ENCODE measurements at places on chromosomes 7 and 10. TPM values are rescaled to one million over a fixed set of nuclear protein-coding genes. Genes with fewer than 3 reads are reported as not detected.
A peak's percentile ranks its signal among the peaks of the same experiment; 100 is the strongest.

GRCh38 chr10:110474826-110475225 is 22.9 kb upstream of the DUSP5 start:
- no peak for DNase-seq

DNA sequence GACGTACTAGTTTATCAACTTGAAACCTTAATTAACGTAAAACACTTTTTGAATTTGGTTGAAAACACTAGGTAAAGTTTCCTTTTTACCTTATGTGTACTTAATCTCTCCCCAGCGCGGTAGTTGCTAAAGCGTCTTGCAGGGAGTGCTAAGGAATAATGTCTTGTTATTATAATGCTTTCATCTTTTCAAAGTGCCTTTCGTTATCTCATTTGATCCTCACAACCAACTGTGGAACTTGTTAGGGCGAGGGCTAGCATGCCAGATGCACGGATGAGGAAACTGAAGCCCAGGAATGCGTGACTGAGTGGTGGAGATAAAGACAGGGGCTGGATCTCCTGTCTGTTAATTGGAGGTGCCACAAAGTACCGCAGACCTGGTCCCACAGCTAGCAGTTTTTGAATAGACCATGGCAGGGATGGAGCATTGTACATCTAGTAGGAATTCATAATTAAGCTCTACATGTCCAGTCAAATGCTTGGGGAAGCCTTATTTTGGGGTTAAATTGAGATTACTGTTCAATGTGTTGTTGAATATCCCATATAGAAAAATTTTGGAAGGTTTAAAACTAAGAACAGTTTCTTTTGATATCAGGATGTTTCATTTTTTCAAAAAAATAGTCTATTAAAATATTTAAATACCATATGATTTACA is 234.3 kb downstream of the SH2D4B start:
- DNase-seq = no peak

GRCh38 chr7:17549406-17549805 is 251.0 kb downstream of the AHR start:
- DNase-seq = no peak

- DNase-seq = no peak
Observed at GRCh38 chr7:144144426-144144825, 21.4 kb downstream of the OR2A14 start.

- peak; percentile 49 for DNase-seq
Observed at GRCh38 chr10:93150289-93150688, 76.6 kb downstream of the CYP26A1 start.

DNA sequence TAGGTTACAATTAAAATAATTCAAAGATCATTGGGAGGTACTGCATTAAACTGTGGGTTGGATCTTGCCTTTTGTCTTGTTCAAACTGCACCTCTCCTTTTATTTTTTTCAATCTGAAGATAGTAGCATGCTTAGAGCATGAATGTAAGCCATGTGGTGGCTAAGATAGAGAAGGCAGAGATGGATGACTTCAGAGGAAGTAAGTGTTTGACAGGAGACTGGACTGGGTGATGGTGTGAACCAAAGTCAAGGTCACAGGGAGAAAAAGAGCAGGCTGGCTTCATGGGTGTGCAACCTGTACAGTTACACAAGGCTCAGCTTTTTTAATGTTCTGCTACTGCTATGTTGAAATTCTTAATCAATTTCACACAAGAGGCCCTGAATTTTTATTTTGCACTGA is 85.6 kb downstream of the ZEB1 start:
- DNase-seq = no peak

DNA sequence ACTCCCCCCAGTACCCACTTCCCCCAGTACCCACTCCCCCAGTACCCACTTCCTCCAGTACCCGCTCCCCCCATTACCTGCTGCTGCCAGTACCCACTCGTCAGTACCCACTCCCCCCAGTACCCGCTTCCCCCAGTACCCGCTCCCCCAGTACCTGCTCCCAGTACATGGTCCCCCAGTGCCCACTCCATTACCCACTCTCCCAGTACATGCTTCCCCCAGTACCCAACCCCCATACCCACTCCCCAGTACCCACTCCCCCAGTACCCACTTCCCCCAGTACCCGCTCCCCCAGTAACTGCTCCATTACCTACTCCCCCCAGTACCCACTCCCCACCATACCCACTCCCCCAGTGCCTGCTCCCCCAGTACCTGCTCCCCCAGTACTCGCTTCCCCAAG is 550.6 kb downstream of the DNAJB6 start:
- DNase-seq = no peak

- no peak for DNase-seq
Observed at GRCh38 chr7:122054393-122054792, 89.7 kb downstream of the AASS start.

Gene OR6V1
- total RNA-seq = not detected

GRCh38 chr10:6956562-6956961 is 376.5 kb upstream of the PRKCQ start:
- DNase-seq = no peak

DNA sequence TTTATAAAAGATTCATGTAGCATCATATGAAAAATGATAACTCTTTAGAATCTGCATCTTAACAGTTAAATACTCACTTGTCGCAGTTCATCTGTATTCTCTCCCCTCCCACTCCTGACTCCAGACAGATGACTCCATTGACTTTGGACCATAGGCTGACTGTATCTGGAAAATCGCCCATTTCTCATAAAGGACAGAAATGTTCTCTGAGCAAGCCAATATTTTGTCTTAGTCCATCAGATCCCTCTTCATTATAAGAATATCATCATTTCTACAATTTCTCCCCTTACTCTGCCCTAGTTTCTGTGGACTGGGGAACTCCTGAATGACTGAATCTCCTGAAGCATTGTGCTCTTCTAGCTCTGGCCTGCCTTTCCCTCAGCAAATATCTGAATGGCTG is 125.4 kb downstream of the SEMA3D start:
- no peak for DNase-seq

Gene MXI1
- total RNA-seq = 47.9 TPM

- DNase-seq = no peak
Observed at GRCh38 chr10:93436591-93437085, 45.5 kb downstream of the MYOF start.

- no peak for DNase-seq
Observed at GRCh38 chr7:124246262-124246863, 213.5 kb upstream of the TMEM229A start.

Gene IGF2BP3
- total RNA-seq = 0.61 TPM

DNA sequence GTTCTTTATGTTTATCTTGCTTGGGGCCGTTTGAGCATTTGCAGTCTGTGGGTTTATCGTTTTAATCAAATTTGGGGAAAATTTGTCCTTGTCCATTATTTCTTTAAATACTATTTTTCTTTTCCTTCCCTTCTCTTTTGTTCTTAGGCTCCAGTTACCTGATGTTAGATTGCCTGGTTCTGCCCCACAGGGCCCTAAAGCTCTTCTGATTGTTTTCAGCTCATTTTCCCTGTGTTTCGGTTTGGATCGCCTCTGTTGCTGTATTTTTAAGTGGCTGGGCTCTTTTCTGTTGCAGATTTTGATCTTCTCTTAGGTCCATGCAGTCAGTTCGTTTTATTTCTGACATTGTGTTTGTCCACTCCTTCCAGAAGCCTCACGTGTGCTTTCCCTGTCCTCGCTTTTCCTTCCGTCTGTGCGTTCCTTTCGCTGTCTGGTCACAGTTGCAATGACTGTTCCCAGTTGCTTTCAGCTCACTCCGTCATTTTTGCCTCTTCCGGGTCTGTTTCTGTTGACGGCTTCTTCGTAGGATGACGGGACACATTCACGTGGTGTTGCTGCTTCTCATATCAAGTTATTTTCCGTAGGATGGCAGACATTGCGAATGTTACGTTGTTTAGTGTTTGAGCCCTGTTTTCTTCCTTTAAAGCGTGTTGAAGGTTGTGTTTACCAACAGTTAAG is 111.4 kb downstream of the INPP5A start:
- DNase-seq = no peak

DNA sequence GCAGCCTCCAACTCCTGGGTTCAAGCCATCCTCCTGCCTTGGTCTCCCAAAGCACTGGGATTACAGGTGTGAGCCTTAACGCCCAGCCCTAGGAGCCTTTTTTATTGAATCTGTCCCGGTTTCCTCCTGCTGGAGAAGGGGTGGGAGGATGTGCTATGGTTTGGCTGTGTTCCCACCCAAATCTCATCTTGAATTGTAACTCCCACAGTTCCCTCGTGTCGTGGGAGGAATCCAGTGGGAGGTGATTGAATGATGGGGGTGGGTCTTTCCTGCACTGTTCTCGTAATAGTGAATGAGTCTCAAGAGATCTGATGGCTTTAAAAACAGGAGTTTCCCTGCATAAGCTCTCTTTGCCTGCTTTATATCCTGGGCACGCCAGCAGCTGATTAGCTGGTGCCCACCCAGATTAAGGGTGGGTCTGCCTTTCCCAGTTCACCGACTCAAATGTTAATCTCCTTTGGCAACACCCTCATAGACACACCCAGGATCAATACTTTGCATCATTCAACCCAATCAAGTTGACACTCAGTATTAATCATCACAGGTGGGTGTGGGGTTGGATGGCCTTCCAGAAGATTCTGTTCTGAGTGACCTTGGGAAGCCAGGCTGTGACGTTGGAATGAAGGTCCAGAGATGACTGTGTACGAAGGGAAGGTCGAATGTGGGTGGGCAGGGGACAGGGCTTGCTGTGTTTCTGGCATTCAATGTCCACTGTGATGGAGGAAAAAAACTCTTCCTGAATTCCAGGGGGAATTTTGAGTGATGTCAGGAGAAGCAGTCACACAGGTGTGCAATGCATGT is 33.8 kb upstream of the CUX1 start:
- no peak for DNase-seq

DNA sequence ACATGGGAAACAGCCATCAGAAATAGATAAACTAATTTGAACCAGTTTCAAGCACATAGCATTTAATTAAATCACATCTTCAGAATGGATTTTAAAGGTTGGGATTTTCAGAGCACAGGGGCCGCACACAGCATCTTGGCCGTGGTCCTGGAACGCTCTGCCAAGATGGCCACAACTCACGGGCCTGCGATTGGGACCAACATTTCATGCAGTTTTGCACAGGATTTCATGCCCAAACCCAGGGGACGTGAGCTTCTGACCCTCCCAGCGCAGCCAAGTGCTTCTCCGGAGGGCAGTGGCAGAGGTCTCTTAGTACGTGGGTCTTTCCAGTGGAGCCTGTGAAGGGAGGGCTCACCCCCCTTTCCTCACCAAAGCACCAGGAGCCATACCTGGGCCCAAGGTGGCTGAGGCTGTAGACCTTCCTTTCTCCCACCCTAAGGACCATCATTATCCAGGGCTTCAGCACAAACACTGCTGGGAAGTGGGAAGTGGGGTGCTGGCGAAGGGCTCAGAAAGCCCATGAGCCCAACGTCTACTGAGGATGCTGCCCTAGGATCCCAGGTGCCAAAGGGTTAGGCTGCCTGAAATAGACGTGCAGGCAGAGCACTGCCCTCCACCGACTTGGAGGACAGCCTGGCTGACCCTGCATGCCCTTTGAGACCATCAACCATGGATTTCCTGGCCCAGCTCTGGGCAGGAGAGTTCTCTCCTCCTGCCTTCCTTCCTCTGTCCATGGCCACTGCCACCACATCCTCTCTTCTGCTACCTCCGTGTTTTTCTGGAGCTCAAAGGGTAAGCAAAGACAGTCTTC is 611.2 kb upstream of the MGMT start:
- DNase-seq = no peak

Gene PRPF18
- 17.9 TPM for total RNA-seq

Gene GALNT17
- total RNA-seq = not detected

GRCh38 chr10:59967079-59967478 is 60.7 kb upstream of the CCDC6 start:
- DNase-seq = no peak

GRCh38 chr7:155747209-155747608 is 65.1 kb downstream of the SHH start:
- no peak for DNase-seq

Gene SP8
- total RNA-seq = not detected

- DNase-seq = no peak
Observed at GRCh38 chr7:94127026-94127425, 122.9 kb upstream of the BET1 start.

DNA sequence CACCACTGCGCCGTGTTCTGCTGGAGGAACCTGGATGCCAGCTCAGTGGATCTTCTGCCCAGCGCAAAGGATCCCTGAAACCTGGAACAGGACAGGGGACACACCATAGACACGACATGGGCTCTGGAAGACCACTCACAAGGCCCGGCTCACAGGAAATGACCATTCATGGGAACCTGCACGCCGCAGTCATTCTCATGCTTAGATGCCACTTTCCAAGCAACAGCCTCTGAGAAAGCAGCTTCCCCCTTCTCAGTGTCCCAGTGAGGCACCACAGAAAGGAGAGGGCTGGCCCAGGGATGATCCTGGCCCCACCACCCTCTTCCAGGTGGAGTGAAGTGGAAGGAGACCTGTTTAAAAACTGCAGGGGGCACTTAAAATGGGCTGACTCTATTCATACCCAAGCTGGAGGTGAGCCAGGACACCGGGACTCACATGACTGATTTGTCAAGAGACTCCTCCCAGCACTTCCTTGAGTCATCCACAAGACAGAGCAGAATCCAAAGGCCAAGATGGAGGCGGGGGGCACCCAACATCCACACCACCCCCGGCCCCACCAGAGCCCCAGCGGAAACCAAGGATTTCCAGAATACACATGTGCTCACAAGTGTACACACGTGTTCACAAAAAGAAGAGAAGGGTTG is 11.2 kb downstream of the CTBP2 start:
- no peak for DNase-seq

DNA sequence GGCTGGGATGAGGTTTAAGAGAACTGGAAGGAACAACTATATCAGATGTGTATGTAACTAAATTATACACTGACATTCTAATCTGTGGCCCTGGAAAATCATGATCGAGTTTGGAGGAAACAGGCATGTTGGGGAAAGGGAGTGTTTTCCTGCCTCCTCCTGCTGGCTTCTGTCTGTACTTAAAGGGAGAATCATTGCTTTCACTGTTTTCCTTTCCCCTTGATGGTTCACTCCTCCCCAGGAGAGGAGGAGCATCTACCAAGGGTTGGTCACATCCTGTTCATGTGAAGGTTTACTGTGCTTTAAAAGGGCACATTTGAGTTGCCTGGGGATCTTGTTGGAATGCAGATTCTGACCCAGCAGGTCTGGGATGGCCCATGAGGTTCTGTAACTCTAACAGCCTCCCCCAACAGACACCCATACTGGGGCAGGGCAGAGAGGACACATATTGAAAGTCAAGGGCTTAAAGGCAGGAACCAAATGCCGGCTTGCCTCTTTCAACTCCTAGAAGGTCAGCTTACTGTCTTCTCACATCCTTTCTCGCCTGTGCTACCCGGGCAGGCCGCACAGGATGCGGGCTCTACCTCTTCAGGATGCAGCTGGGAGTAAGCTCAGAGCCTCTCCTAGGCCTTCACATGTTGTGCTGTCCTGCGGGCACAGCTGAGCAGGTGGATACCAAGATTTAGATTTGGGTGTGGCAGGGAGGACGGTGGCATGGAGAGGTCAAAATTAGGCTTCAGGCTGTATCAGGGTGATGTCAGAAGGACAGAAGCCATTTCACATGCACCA is 694.8 kb downstream of the KCNMA1 start:
- no peak for DNase-seq

DNA sequence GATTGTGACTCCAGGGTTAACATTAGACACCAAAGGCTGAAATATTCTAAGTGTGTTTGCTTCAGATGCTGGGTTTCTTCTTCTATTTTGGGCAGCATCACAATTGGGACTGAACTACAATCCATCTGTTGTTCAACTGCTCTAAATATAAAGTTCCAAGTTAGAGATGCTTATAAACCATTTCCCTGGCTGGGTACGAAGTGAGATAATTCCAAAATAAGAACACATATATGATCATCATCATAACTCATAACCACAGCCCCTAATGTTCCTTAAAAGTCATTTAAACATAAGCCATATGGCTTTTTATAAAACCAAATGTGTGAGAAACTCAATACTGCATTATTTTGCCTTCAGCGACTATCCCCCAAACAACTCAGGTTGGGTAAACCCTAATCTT is 28.8 kb downstream of the DNA2 start:
- no peak for DNase-seq

- DNase-seq = no peak
Observed at GRCh38 chr10:124088915-124089314, 4.5 kb downstream of the CHST15 start.
